ENCODE measurements at places on chromosomes 6 and 20.

- DNase-seq: no peak
Measured at GRCh38 chr20:62155428-62156253, 12.1 kb downstream of the SS18L1 start.

DNA sequence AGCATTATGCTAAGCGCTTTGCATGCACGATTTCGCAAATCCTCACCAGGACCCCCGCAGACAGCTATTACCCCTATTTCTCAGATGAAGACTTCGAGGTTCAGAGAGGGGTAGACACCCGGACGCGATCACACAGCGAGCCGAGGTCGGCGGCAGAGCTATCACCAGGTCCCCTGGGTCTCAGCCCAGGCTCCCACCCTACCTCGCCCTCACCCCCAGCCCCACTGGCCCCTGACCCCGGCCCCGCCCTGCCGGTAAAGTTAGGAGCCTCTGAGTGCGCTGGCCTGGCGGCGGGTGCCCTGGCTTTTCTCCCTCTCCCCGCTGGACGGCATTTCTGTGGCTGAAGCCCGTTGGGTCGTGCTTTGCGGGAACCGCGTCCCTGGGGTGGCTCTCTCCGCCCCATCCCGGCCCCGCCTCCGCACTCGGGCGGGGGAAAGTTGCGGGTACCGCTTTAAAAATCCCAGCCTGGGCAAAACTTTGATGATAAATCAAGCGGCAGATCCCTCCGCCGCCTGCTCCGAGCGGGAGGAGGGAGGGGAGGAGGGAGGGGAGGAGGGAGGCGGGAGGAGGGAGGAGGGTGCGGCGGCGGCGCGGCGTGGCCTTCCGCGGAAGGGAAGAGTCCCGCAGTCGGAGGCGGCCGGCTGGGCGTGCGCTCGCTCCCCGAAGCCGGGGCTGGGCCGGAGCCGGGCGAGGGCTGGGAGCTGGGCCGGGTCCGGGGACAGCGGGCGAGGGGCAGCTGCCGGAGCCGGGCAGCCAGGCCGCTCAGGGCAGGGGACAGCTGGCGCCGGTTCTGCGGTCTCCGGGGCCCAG lies at the start of gene VSTM2L:
VSTM2L (plus strand) TSS at position 624 of the 810 bp plus-strand sequence. CDS start 224 bp downstream, outside the sequence.
- peak; percentile 78 for DNase-seq

- no peak for DNase-seq
Measured at GRCh38 chr6:166708460-166708859, 81.4 kb upstream of the RPS6KA2 start.

DNA sequence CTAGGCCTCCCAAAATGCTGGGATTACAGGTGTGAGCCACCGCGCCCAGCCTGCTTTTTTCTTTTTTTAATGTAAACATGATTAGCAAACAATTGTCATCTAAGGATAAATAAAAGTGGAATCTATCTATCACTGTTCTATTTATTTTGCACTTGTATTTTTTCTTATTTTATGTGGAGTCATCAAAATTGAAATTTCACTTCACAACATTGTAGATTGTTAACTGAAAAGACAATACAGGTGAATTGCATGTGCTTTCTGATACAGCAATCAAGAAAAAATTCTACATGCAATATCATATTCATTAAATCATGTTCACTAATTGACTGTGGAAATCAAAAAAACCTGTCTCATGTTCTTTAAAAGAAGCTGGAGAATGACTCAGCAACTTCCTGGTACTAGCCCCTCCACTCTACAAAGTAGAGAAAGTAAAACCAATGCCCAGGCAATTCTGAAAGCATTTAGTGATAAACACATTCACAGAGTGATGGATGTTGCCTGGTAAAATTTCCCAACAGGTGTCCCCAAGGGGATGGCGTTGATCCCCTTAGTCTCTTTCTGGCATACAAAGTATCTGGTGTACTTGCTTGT lies 10.7 kb upstream of the RFX6 start:
- DNase-seq: no peak

DNA sequence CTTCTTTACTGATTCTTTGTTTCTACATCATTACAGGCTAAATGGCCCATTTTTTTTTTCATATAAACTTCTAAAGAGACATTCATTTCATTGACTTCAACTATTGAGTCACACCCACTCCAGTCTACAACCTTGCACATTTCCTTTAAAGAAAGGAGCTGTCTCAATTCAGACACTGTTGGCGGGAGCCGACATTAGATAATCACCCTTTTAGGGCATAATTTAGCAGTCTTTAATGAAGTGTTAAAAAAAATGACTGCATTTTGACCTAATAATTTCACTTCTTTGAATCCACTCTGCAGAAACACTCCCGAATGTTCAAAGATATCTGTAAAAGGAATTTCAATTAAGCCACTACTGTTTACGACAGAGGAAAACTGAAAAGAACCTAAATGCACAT lies 1.5 kb downstream of the EPM2A start:
- DNase-seq: no peak

DNA sequence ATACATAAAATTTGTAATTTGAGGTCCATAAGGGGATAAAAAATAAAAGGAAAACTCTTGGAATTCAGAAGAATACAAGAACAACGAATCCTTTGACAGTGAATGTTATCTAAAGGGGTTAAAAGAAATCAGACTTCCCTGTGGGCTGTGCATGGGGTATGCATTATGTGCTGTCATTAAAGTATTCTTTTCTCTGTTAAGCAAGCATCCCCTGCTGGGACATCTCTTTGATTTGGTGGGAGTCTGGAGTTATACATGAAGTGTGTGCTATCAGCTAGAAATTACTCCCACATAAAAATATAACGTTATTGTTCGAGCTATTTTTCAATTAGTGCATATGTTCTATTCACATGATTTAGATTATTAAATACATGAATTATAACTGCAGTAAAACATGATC lies 195.2 kb downstream of the CENPW start:
- no peak for DNase-seq

GRCh38 chr20:14189794-14190402 lies 147.5 kb downstream of the FLRT3 start:
- DNase-seq: peak; percentile 63

- DNase-seq: no peak
Measured at GRCh38 chr6:72365773-72366172, 256.1 kb upstream of the KCNQ5 start.

DNA sequence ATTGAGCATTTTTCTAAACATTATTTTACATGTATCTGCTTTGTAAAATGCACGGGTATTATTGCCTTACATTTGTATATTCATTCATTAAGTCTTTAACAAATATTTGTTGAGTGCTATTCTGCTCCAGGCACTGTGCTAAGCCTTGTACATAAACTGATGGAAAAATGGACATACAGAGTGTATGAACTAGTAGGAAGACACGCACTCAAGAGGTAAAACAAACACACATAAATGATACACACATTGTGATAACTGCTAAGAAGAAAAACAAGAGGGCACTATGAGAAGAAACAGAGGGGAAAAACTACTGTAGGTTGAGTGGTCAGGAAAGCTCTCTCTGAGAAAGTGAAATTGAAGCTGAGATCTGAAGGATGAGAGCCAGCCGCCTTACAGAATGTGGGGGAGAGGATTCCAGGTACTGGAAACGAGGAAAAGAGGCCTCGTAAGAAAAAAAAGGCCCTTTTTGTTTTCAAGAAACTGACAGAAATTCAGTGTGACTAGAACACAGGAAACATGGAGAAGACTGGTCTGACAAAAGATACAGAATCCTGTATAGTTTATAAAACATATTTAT lies 117.5 kb downstream of the EYA4 start:
- DNase-seq: no peak

- DNase-seq: no peak
Measured at GRCh38 chr20:25037288-25038102, 20.4 kb downstream of the ACSS1 start.

DNA sequence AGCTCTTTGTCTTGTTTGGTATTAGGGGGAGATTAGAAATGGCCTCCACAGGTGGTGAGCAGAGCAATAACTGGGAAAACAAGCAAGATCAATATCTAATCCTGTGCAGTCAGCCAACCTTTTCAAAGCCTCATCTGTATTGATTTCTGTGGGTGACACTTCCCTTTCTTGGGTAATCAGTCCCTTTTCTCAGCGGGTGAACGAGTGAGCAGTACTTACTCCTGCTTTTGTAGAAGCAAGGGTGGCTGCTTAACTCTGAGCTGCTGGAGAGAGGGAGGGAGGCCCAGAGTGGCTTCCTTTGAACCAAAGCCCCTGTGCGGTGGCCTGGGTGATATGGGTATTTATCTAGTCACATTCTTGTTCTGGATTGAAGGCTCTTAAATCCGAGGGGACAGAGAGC lies 254.8 kb upstream of the CHD6 start:
- DNase-seq: no peak

GRCh38 chr6:53623497-53623896 lies 42.1 kb downstream of the KLHL31 start:
- DNase-seq: peak; percentile 70

DNA sequence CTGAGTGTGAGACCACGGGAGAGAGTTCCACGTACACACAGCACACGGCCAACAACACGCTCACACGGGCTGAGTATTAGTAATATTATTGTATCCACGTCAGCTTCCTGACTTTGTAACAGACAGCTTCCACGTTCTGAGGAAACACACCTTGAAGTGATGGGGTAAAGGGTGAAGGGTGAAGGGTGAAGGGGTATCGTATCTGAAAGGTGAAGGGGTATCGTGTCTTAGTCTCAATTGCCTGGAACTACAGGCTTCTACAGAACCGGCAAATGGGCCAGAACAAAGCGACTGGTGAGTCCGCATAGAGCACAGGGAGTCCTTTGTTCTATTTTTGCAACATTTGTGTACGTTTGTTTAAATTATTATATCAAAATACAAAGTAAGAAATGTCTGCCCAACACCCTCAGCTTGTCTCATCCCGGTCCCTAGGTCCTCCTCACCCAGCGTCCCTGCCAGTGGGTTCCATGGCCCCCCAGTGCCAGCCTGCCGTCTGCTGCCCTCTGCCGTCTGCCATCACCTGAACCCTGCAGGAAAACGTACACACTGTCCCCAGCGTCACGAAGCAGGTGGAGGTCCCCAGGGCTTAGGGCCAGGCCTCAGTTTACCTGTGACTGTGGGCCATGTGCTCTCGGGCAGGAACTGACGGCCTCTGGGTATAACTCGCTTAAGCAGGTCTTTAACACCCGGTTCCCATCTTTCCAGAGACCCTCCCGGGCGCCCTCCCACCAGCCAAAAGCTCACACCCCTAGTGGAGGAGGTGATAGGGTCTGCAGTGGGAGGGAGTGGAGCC lies 4.4 kb upstream of the HELZ2 start:
- DNase-seq: no peak

GRCh38 chr20:51966296-51966971 lies 164.1 kb upstream of the SALL4 start:
- DNase-seq: peak; percentile 68

DNA sequence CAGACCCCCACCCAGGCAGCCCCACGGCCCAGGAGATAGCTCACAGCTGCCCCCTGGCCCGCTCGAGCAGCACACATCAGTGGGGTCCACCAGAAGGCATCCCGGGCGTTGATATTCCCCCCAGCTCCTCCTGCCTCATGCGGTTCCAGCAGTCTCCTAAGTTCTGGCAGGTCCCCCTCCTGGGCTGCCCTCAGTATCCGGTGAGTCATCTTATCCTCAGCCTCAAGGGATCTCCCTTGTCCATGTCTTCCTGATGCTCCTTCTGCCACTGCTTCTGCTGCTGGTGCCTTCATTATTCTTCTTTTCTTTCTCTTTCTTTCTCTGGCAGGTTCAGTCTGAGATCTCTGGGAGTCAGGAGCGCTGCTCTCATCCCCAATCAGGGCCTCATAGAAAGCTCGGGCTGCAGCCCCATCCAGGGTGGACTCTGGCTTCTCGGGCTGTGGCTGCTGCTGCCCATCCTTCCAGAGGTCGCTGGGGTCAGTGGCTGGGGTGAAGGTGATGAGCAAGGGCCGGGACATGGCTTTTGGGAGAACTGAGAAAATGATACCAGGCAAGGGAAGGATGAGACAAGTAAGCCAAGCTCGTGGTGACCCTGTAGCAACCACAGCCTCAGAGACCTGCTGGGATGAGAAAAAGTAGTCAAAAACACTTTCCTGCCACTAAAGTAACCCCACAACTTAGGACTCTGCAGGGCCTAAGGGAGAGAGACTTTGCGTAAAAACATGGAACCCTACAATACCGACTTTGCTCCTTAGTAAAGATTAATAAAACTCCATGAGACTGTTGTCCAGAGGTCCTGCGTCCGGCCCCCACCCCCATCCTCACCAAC lies 622 bp downstream of the GPANK1 start:
- DNase-seq: peak; percentile 80

- DNase-seq: peak; percentile 82
Measured at GRCh38 chr6:169269180-169270076, 15.8 kb upstream of the THBS2 start.

DNA sequence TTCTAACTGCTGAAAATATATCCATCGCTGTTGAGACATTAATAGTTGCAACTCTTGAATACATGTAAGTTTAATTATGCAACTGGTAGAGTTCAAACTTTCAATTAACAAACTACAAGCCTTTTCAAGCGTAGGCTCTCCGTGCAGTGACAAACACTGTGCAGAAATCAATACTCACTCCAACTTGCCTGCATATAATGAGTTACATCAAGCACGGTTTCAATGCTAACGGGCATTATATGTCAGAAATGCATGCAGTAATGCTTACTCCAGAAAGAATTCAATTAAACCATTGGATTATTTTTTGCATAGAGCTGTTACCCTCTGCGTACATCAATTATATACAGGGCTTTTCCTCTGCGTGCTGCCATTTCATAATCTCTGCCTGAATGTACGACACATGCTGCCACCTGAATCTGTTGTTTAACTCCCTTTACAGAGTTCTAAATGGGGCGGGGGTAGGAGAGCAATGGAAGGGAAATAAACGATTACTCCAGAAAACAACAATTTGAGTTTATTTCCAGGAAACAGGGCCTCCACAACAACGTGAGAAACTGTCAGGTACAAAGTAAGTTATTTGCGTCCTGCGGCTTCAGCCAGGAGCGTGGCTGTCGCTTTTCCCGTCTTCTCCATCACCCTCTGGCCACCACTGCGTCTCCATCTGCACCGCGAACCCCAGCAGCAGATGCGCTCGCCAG lies 1.8 kb downstream of the PTPRK start:
- DNase-seq: peak; percentile 33

- no peak for DNase-seq
Measured at GRCh38 chr6:13253272-13253671, 75.1 kb downstream of the TBC1D7 start.

- peak; percentile 58 for DNase-seq
Measured at GRCh38 chr6:37283268-37283667, 25.3 kb upstream of the TMEM217 start.

- peak; percentile 64 for DNase-seq
Measured at GRCh38 chr6:29005183-29005885, at the start of gene ZNF311. ZNF311 (minus strand) TSS chr6:29005315; CDS start chr6:29003954, 1,361 bp downstream.

- no peak for DNase-seq
Measured at GRCh38 chr6:19309661-19310060, 527.5 kb upstream of the ID4 start.

- DNase-seq: no peak
Measured at GRCh38 chr6:90224196-90224595, 72.4 kb downstream of the BACH2 start.

- DNase-seq: peak; percentile 12
Measured at GRCh38 chr20:22453244-22454080, 130.9 kb downstream of the FOXA2 start.

DNA sequence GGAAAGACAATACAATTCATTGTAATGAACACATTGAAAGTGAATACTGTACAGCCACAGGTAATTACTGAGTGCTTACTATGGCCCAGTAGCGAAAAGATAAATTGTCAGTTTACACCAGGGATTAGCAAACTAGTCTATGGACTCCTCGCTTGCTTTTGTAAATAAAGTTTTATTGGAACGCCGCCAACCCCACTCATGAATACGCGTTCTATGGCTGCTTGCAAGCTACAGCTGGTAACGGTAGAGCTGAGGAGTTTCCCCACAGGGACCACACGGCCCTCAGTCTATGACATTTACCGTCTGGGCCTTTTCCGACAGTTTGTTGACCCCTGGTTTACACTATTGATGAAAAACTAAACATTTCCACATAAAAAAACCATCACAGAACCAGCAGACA lies 24.2 kb downstream of the LAMA5 start:
- no peak for DNase-seq

- no peak for DNase-seq
Measured at GRCh38 chr20:51488331-51488730, 54.2 kb downstream of the NFATC2 start.

All from AG10803 (cell line).